ENCODE measurements at places on chromosomes 16 and 17.

DNA sequence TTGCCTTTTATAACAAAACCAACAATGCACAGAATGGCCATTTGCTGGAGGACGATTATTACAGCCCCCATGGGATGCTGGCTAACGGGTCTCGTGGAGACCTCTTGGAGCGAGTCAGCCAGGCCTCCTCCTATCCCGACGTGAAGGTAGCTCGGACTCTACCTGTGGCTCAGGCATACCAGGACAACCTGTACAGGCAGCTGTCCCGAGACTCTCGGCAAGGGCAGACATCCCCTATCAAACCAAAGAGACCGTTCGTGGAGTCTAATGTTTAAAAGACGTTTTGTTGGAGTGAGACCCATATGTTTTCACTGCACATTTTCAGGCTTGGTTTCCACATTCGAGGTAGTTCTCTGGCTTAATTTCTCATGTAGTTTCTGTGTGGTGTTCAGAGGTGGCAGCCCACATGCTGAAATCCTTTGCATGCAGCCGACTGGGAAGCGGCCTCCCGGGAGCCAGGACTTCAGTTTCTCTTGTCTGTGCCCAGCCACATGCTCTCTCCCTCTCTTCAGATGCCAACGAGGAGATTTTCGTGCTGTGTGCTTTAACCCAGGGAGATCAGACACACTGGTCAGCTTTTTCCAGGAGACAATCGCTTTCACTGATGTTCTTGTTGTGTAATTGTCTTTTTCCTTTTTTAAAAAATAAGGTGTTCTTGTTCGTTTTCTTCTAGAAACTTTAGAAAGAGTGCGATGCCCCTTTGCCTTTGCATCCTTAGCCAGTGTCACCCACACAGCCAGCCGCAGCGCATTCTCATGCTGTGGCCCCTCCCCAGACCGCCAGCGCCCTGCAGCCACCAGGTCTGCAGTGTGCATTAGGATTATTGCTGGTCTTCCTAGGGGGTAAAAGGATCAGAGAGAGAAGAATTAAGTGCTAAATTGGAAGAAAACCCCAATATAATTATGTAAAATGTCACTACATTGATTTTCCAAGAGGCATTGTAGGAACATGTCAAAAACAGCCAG is 24.1 kb downstream of the CYB561 start:
- DNase-seq = no peak

- no peak for DNase-seq
Observed at GRCh38 chr17:81685108-81685507, 1.3 kb downstream of the HGS start.

GRCh38 chr17:73043686-73044581 is 48.6 kb downstream of the SLC39A11 start:
- DNase-seq = no peak

DNA sequence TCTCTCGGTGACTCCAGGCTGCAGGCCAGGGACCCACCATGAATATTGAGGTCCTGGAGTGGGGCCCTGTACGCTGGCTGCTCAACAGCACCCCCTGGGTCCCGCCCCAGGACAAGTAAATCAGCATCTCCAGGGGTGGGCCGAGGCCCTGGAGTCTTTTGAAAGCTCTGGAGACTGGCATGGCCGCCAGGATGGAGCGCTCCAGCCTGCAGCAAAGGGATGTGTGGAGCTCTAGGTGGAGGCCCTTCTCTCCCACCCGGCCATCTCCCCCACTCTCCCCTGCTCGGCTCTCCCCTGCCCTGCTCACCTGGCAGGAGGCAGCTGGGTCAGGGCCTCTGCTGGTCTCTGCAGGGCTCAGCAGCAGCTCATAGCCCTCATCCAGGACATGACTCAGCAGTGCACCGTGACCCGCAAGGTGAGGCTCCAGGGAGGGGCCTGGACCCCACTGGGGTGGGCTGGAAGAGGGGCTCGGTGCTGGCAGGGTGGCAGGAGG is 16.6 kb downstream of the SGSH start:
- DNase-seq = no peak

GRCh38 chr16:15032547-15033308 is 23.1 kb downstream of the NTAN1 start:
- peak; percentile 4 for DNase-seq

- DNase-seq = no peak
Observed at GRCh38 chr16:74691093-74691855, 9.4 kb downstream of the MLKL start.

DNA sequence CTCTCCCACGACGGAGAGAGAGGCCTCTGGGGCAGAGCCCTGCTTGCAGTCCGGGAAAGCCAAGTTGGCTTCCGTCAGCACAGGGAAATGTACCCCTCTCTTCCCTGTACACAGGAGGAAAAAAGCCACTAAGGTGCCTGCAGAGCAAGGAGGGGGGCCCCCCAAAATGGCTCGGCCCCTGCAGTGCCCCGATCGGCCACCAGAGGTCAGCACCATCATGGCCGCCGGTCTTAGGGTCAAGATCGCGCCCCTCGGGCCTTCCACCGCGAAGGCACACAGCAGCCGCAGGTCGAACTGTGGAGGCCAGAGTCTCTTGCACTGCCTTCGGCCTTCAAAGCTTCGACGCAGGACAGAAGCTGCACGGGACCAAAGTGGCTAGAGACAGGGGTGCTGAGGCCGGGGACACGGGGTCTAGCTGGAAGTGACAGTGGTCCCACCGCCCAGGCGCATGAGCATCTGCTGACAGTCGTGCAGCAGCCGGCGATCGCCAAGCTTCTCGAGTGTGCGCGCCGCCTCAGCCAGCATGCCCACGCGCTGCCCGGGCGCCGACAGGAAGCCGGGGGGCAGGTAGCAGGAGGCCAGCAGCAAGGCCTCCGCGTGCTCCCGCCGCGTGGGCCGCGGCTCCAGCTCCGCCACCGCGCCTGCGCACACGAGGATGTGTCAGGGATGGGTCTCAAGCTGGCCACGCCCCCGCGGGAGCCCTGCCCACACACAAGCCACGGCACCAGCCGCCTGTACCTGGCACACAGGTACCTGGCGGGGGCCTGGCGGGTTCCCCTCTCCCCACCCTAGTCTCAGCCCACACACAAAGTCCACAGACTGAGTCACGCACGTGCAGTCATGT is 24.4 kb downstream of the SREBF1 start:
- peak; percentile 21 for DNase-seq

DNA sequence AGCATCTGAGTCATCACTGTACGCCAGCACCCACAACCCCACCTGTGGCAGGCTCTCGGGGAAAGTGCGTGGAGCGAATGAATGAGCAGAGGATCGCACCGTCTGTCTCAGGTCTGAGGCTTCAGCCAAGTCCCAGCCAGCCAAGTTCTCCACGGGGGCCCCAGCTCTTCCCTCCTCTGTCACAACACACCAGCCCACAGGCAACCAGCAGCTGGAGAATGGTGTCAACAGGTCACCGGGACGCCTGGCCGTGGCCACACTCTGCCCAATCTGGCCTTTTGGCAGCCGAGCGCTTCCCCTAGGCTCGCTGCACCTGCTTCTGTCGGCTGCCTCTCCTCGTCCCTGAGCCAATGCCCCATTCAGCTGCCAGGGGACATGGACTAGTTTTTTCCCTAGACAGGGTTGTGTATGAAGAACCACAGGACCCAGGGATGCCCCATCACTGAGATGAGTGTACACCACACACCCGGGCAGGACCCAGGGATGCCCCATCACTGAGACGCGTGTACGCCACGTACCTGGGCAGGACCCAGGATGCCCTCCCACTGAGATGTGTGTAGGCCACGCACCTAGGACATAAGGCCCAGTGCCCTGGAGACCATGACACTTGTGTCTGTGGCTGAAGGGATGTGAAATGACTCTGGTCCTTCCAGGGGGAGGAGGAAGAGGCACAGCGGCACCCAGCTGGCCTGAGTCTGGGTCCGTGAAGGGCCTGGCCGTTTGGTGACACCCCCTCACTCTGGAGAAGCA is 52.8 kb downstream of the ABR start:
- no peak for DNase-seq

DNA sequence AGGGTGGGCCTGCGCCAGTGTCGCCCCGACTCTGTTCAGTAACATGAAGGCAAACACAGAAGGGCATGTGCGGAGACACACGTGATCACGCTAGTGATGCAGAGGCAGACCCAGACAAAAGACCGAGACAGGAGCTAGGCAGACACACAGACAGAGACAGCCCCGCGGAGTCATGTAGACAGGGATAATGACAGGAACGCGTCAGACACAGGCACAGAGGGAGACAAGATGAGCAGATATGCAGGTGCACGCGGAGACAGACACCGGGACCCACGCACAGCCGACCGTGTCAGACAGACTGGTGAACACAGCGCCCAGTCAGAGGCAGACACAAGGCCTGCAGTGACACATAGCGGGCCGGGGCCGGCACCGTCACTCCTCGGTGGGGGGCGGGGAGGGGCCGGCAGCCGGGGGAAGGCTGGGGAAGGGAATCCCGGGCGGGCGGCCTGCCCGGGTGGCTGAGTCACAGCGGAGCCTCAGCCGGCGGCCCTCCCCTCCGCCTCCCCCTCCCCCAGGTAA is 7.4 kb downstream of the KDM6B start:
- peak; percentile 70 for DNase-seq

DNA sequence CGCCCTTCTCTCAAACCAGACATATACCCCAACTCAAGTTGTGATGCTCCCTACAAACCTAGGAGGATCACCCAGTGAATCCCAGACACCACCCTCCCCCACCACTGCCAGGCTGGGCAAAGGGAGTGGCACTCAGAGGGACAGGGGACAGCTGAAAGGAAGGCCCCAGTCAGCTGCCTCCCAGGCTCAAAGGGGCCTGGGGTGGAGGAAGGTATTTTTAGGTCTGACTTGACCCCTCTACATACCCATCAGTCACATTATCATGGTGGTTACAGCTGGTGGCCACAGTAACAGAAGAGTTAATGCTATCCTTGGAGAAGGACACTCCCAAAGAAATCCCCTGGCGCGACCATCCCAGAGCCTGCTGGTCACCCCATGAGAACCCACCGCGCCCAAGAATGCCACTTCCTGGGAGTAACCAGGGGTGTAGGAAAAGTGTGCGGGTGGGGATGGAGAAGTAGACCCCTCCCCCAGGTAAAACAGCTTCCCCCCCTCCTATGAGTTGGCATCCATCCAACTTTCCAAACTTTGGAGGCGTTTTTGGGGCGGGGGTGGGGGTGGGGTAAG is 1.1 kb downstream of the CACNB1 start:
- DNase-seq = no peak

DNA sequence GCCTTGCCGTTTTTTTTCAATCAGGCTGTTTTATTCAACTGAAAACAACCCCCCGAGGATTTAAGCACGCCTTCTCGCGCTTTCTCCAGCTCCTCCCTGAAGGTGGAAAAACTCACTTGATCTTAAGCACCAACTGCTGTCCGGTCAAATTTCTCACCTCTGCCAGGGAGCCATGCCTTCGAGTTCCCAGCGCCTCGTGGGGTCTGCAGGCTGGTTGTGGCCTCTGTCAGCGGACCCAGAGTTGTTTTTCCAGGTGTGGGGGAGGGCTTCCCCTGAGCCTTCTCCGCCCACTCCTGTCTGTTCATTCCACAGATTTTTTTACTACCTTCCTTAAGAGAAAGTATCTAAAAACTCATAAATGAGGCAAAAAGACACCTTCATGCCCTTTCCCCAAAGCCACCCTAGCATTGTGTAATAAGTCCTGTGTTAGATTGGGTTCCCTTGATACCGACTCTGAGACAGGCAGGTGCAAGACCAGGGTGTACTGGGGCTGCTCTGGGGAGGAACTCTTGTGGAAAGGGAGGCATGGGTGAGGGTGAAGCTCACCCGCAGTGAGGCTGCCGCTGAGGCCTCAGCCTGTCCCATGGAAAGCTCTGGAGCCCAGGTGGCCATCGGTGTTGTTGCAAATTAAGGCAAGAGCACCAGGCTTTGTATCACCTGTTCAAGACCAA is 101.6 kb downstream of the AXIN2 start:
- no peak for DNase-seq

GRCh38 chr17:39600997-39601597 is 6.6 kb downstream of the NEUROD2 start:
- no peak for DNase-seq

- no peak for DNase-seq
Observed at GRCh38 chr16:2755158-2755557, 2.7 kb downstream of the SRRM2 start.

DNA sequence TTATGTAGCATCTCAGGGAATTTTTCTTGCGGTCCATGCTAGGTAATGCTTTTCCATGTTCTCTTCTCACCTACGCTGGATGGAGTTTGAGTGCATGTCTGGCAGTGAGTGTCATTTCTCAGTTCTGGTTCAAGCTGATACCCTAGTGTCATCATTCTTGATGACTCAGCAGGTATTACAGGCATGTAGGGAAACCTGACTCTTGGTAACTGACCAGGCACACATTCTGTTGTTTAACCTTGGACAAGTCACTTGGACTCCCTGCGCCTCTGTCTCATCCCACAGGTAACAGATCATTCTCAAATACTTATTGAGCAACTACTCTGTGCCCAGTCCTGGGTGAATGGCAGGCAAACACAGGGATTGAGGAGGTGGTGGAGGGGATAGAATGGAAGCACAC is 6.8 kb upstream of the RBFOX1 start:
- no peak for DNase-seq

- no peak for DNase-seq
Observed at GRCh38 chr17:76758570-76758969, 20.7 kb downstream of the MFSD11 start.

DNA sequence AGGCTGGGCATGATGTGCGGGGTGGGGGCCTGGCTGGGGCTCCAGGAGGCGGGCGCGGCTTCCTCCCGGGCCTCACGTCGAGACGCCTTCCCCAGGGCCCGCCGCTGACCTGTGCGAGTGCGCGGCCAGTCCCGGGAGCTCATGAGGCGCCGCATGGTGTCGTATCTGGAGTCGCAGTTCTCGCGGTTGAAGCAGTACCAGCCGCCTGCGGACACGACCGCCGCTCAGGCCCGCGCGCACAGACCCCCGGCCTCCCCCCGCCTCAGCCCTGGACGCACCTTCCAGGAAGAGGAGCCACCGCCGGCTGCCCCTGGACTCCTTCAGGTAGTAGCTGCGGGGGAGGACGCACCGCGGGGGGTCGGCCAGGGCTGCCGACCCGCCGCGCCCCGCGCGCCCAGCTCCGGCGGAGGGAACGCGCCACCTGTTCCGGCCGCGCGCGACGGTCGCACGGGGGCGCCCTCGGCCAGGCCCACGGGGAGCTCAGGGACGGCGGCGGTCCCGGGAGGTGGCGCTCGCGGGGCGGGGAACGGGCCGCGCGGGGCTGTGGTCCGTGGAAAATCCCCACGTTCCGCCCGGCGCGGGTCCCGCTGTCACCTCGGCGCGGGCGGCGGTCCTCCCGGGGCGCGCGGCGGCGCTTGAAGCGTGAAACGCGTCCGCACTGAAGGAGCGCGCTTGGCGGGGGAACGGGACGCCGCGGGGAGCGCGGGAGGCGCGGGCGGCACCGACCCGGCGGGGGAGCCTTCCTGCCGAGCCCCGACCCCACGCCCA is 1.4 kb downstream of the NOTUM start:
- DNase-seq = peak; percentile 7

GRCh38 chr17:78415821-78416711 is 37.6 kb downstream of the PGS1 start:
- DNase-seq = no peak

- DNase-seq = no peak
Observed at GRCh38 chr17:82864713-82865248, 25.0 kb upstream of the ZNF750 start.

- no peak for DNase-seq
Observed at GRCh38 chr16:81491541-81492188, 47.1 kb downstream of the CMIP start.

- DNase-seq = no peak
Observed at GRCh38 chr17:79937391-79938335, 98.0 kb downstream of the TBC1D16 start.

- no peak for DNase-seq
Observed at GRCh38 chr17:79834565-79835469, 4.4 kb downstream of the CBX4 start.
